ENCODE measurements at places on chromosomes 6 and 20. TPM values are rescaled to one million over a fixed set of nuclear protein-coding genes. Genes with fewer than 3 reads are reported as not detected.

PXDC1 gene
- 103 TPM for total RNA-seq

CTAGE9 gene
- not detected for total RNA-seq

DNA sequence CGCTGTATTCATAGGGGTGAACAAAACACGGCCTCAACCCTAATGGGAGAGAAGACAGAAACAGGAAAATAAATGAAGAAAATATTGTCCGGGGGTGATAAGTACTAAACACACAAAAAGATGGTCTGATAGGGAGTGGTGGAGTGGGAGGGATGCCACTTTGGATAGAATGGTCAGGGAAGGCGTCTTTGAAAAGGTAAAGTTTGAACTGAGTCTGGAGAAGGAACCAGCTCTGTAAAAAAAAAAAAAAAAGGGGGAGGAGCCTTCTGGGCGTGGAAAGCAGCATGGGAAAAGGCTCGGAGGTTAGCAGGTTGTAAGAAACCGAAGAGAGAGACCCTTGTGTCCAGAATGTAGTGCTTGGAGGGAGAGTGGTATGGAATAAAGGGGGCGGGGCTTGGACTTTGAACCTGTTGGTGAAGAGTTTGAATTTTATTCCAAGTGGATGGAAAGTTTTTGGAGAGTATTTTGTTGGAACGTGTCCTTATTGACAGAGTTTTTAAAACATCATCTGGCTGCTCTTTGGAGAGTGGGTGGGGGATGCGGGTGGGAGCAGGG is 1.8 kb downstream of the CHMP4B start:
- peak; percentile 51 for DNase-seq

DNA sequence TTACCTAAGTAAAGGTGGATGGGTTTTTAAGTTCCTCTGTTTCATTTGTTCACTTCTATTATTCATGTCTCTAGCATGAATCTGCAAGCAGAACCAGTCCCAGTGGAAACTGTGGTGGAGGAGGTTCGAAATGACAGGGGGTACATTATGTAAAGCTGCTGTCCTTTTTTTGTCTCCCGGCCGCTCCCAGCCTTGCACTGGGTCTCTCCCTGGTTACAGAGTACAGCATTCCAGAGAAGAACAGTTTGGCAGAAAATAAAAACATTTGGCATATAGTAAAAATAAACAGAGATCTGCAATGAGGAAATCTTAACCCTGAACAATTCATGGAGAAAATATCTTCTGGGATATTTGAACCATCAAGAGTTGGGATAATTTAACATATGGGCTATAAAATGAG is 34.6 kb upstream of the TAGAP start:
- DNase-seq, result no peak

BAG2 gene
- total RNA-seq, result 0.87 TPM

PERP gene
- total RNA-seq, result 21.6 TPM

DNA sequence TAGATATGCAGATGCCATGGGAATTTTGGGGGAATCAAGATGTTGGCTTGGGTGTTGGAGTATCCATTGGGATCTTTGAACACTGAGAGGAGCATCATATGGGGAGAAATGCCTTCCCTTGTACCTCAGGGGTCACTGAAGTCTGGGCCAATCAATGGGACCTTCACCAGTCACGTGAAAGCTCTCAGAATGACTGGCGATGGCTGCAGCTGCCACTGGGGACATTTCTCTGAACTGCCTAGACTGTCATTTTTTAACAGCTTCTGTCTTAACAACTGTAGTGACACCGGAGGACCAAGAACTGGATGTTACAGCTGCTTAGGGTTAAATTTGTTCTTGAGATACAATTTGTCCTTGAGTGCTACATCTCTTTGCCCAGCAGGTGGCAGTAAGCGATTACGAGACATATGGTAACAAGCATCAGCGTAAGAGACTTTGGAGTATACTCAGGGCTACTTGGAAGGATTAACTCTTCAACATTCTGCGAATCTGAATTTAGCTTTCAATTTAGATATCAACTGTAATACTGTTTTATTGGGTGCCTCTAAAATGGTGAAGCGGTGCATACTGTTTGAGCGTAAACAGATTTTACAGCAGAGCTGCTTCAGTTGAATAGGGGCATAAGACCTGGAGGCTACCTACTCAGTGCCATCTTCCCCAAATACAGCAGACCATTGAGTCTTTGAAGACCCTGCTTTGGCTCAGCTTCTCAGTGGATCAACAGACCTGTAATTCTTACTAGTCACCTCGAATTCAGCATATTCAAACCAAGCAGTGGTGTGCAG is 36.0 kb downstream of the CCN2 start:
- DNase-seq, result peak; percentile 82

GRCh38 chr6:113564371-113565171 is 292.6 kb upstream of the MARCKS start:
- DNase-seq, result peak; percentile 91

- DNase-seq, result no peak
These were observed 924.1 kb downstream of the EPHA7 start for GRCh38 chr6:92495242-92495641.

GRCh38 chr20:33927724-33928123 is 66.0 kb upstream of the RALY start:
- DNase-seq, result no peak

DNA sequence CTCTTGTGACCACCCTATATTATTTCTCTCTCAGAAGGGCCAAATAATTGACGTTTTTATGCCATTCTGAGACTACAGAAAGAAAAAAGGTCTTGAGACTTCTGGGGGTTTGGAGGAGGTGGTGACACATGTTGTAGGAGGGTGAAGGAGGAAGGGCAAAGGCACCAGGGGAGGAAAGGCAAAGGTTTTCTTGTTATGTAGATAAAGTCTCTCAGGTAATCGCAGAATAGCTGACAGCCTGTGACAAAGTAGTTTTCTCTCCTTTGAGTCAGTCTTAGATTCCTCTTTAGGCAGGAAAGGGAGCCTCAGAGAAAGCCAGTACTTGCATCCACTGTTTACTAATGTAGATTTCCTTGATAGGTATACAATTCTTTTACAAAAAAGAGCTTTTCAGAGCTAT is 23.6 kb downstream of the OR2B2 start:
- DNase-seq, result no peak

IMPG1 gene
- total RNA-seq, result not detected

- DNase-seq, result no peak
These were observed 20.9 kb downstream of the TSHZ2 start for GRCh38 chr20:52993076-52993475.

- DNase-seq, result no peak
These were observed 58.0 kb upstream of the SLC4A11 start for GRCh38 chr20:3297079-3297378.

ANKEF1 gene
- total RNA-seq, result 0.65 TPM

EFCAB8 gene
- under 0.01 TPM for total RNA-seq

All from lung microvascular endothelial cell (primary cell).